Right cardiac atrium (tissue), 5 donors: ENCODE measurements at places on chromosomes 3 and 15. TPM values are rescaled to one million over a fixed set of nuclear protein-coding genes. Genes with fewer than 3 reads are reported as not detected.

GRCh38 chr15:56772868-56773639 lies 39.7 kb upstream of the ZNF280D start:
- no peak for DNase-seq

GRCh38 chr15:32981536-32981935 lies 213.0 kb downstream of the FMN1 start:
- DNase-seq = no peak

DNA sequence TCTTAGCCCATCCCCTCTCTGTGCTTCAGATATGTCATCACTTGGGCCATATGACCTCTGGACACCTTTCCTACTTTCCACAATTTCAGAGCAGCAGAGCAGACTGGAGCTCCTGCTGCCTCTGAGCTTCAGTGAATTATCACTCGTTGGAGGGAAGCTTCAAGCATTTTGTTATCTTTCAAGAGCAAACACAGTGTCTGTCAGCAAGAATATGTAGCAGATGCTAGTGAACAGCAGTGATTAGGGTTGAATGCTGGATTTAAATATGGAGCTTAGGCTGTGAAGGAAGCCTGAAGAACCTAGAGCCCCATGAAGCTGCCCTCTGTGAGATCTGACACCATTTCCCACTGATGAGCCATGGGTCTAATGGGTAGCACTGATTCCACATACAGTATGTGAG lies 115.4 kb downstream of the UBE3A start:
- no peak for DNase-seq

GRCh38 chr3:174441588-174442301 lies 417.4 kb upstream of the NAALADL2 start:
- DNase-seq = no peak

GRCh38 chr15:40844696-40845030 lies 815 bp downstream of the SPINT1 start:
- DNase-seq = peak; percentile 60

DNA sequence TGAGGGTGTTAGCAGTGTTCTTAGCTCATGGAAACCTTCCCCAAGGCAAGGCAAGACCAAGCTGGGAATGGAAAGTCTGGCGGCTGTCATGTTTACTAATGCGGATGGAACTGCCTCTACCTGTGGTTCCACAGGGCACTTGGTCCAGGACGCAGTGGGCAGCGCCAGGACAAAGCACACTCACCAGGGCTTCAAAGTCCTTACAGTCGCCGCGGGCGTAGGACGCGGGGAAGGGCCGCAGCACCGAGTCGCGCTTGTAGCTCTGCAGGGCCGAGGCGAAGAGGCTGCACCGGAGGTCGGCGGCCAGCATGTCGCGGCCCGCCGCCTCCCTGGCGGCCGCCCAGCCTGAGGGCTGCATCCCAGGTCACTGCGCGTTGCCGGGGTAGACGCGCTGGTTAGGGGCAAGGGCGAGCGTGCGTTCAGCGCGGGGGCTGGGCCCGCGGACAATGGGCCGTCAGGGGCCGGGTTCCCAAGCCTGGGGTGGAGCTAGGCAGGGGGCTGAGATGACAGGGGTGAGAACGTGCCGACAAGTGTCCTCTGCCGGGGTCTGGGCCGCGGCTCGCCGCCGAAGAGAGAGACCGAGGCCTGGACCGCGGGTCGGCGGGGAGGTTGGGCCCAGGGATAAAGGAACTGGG lies 497 bp downstream of the PARP16 start:
- peak; percentile 82 for DNase-seq

- DNase-seq = no peak
Observed at GRCh38 chr15:50315814-50316630, 39.0 kb downstream of the GABPB1 start.

GRCh38 chr3:182501856-182502255 lies 291.4 kb upstream of the ATP11B start:
- DNase-seq = no peak

- no peak for DNase-seq
Observed at GRCh38 chr3:45572755-45573154, 21.8 kb upstream of the LIMD1 start.

The ADAMTS9 gene
- total RNA-seq = 53.4 TPM
